ENCODE measurements at places on chromosomes 3 and 15. TPM values are rescaled to one million over a fixed set of nuclear protein-coding genes. Genes with fewer than 3 reads are reported as not detected.

Gene NLGN1
- total RNA-seq: 14.8 TPM

Gene SPESP1
- total RNA-seq: not detected

Gene FEZF2
- total RNA-seq: not detected

DNA sequence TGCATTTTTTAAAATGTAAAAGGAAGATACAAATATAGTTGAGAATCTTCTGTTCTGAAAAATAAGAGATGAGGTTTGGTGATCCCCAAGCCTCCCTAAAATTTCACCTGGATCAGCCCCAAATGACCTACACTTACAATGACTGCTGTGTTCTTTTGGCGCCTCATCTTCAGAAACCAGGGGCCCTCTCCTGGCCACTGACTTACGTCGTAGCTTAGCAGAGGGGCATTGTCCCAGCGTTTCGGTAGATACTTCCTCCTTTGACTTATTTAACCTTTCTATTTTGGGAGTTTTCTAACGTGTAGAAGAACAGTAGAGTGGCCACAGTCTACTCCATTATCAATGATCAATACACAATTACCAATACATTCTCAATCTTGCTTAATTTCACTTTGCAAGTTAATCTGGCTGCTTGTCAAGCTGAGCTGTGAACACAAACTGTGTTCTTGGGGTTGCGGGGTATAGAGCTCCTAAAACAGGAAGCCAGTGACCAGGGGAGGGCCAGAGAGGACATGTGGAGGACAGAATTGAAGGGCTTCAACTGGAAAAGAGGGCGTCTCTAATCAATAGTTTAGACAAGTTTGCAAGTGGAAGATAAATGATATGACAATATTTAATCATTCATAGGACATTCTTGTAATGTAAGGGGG, 419.5 kb downstream of the LPP start:
- DNase-seq: no peak

- DNase-seq: no peak
Measured at GRCh38 chr3:46266598-46266997, 24.3 kb downstream of the CCR3 start.

DNA sequence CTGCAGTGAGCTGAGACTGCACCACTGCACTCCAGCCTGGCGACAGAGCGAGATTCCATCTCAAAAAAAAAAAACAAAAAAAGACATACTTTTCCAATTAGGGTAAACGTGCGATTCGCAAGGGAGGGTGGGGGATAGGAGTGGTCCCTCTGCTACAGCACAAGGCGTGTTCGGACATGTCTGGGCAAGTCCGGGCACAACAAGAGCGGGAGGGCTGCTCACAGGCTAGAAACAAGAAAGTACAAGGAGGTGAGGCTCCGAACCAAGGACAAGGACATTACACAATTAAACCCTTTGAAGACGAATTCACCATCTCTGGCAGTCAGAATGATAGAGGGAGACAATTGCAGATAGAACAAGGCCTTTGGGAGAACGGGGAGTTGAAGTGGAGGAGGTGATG, 32.2 kb upstream of the BCL2A1 start:
- DNase-seq: no peak

GRCh38 chr3:6821411-6821810, 39.5 kb upstream of the GRM7 start:
- no peak for DNase-seq

DNA sequence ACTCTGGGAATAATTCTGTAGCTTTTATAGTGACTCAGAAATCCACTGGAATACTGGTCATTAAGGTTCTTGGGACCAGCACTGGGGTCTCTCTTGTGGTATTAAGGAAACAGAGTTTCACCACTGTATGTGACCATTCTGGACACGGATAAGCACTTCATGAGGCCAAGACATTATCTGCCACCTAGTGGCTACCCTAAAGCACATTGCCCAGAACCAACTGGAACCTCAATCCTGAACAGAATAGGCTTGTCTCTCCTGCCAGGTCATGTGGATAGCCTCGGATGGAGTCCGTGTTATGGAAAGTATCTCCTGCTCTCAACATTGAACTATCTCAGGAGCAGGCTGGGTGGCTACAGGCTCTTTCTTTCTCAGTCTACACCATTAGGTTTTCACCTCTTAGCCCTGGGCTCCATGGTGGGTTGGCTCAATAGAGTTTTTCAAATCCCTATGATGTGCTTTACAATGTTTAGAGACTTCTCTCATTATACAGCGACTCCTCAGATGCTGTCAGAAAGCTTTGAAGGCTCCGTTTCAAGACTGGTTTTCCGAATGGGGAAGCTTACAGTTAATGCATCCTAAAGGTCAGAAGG, 167.6 kb upstream of the ST8SIA2 start:
- DNase-seq: no peak

GRCh38 chr15:42921342-42921731, 759 bp upstream of the TTBK2 start:
- no peak for DNase-seq

DNA sequence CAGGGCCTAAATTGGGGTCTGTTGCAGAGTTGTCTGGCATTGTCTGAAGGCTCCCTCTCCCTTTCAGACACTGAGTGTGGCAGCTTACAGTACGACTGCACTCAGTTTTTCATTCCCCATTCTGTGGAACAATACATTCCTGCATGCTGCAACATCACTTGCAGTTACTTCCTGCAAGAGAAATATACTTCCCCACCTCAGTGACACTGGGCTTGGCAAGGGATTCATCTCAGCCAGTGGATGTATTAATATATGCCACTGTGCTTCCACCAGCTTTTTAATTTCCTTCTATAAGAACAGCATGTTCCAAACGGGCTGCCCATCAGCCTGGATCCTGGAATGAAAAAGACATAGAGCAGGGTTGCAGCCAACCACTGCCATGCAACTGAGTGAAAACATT, 23.1 kb downstream of the B3GALNT1 start:
- DNase-seq: no peak

Gene ALCAM
- 35.7 TPM for total RNA-seq

GRCh38 chr15:48433226-48433886, 102.1 kb downstream of the DUT start:
- no peak for DNase-seq

- no peak for DNase-seq
Measured at GRCh38 chr15:63107895-63108546, 13.6 kb upstream of the LACTB start.

GRCh38 chr15:71659730-71660067, 150.7 kb upstream of the NR2E3 start:
- DNase-seq: no peak

DNA sequence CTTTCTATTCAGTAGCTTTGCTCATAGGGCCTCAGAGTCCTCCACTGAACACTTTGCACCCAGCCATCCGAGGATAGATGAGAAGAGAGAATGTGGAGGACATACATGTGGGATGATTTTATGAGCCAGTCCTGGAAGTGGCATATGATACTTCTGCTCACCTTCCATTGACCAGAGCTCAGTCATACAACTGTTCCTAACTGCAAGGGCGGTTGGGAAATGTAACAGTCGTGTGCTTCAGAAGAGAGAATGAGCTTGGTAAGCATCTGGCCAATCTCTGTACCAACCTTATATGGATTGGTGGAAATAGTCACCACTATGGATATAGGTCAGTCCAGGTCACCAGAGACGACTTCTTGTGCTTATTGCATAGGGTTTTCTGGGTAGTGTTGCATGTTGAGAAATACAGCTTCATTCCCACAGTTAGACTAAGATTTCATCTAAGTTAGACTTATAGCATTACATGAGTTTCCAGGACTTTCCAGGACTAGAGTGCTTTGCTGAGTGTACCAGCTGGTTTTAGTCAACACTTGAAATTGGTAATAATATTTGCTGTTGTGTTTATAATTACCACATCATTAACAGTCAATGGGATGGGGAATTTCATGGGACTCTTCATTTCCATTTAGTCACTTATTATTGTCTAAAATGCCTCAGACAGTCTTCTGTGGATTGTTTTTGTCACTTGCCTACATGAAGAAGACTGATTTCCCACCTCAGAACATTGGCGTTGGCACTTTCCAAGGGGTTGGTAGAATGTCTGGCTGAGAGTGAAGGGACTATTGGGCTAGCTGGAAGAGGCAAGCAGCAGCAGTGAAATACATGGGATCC, 214.5 kb upstream of the ROPN1 start:
- no peak for DNase-seq

- no peak for DNase-seq
Measured at GRCh38 chr15:62823561-62823960, 219.0 kb upstream of the TPM1 start.

DNA sequence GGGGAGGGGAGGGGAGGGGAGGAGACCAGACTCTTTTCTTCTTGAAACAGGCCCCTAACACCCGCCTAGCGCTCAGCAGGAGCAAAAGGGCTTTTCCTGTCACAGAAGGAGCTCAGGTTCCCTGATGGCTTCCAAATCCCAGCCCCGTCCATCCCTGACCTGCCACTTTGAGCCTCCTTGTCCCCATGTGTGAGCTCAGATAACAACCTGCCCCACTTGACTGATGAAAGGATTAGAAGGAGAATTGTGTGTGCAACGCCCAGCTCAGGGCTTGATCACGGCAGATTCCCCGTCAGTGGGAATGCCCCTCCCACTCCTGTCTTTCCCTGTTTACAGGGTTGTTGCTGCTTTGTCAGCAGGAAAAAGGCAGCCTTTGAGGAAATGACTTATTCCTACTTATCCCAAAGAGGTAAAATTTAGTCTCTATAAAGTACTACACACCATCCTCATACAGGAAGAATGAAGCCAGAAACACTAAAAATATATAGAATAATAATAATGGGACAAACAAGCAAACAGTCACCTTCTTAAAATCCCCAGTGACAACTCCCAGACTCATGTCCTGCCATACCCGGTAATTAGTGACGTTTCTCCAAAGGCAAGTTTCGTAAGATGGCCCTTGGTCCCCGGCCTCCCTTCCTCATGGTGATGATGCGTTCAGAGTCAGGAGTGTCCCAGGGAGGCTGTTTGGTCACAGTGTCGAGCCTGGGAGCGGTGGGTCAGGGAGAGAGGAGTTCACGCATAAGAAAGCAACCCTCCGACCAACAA, 6.1 kb upstream of the LRRC15 start:
- no peak for DNase-seq

Data from H1 (cell line).